ENCODE measurements at places on chromosomes 16 and 17. TPM values are rescaled to one million over a fixed set of nuclear protein-coding genes. Genes with fewer than 3 reads are reported as not detected.

Gene CRISPLD2
- total RNA-seq: under 0.01 TPM

Gene GPRC5B
- 26.6 TPM for total RNA-seq

Gene SBK1
- total RNA-seq: under 0.01 TPM

Gene SOST
- total RNA-seq: not detected

Gene GRB7
- total RNA-seq: 0.22 TPM

Gene CBX2
- total RNA-seq: 4.6 TPM

Gene TPSB2
- total RNA-seq: not detected

Gene PSMD3
- 66.5 TPM for total RNA-seq

Gene BEAN1
- not detected for total RNA-seq

Gene CLEC18A
- not detected for total RNA-seq

Gene NACA2
- total RNA-seq: not detected

Gene SPN
- total RNA-seq: not detected

Gene MILR1
- 0.60 TPM for total RNA-seq

Gene PRAC1
- total RNA-seq: not detected

Gene FOXF1
- 0.40 TPM for total RNA-seq

Gene ABHD15
- 3.7 TPM for total RNA-seq

Gene SULT1A4
- total RNA-seq: 1.8 TPM

Gene AOC3
- total RNA-seq: 0.20 TPM

Gene ERCC4
- total RNA-seq: 5.2 TPM
